Ovary (tissue), 10 donors: ENCODE measurements at places on chromosomes 1 and 21. TPM values are rescaled to one million over a fixed set of nuclear protein-coding genes. Genes with fewer than 3 reads are reported as not detected.

- no peak for DNase-seq
These were observed 19.9 kb downstream of the ZNF648 start for GRCh38 chr1:182041615-182042014.

- no peak for DNase-seq
These were observed 15.1 kb downstream of the PCP4 start for GRCh38 chr21:39882151-39882838.

DNA sequence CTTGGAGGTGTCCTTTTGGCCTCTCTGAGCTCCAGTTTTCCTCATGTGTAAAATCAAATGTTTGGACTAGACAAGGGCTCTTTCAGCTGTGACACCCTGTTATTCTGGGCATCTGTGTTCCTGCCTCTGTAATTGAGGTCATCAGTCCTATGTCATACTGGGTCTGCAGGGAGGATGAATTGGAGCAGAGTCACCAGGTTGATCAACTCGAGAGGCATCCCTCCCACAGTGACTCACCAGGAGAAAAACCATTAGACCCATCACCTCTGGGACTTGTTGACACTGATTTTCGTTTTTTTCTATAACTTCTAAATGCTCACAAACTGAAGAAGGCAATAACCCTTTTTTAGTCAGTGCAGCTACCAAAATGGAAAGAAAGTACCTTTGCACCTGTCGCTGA, 82.2 kb downstream of the ST6GALNAC5 start:
- no peak for DNase-seq

DNA sequence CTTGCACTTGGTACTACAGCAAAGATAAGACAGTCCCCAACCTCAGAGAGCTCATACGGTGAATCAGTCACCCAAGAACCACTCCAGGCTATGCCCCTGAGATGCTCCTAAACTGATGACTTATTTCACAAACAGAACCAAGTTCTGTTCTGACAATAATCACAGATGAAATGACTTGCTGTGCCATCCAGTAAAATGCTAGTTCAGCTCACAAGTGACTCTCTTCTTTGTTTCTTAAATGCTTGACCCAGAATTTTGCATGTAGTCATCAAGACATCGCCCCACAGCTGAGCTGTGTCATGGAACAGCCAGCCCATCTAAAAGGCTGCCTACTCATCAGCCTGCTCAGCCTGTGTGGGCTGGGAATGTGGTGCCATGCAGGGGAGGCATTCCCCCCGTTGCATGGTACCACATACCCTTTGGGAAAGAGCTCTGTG, 6.1 kb upstream of the SLC19A2 start:
- DNase-seq = no peak

DNA sequence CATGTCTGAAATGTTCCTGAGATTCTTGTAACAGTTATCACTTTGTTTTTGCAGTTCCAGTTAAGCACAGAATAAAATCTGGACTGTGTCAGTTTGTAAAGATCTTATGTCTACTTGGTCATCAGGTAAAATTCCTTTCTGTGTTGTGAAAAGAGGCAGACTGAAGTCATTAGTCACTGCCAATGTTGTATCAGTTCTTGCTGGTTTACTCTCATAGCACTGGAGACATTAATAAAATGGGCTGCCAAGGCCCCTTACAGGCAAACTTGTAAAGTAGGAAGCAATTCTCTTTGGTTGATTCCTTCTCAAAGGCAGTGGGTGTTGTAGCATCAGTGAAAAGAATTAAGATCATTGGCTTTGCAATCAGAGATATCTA, 61.4 kb upstream of the ST6GALNAC3 start:
- no peak for DNase-seq

The UTS2 gene
- 0.04 TPM for polyA plus RNA-seq

The CYP2J2 gene
- polyA plus RNA-seq = 0.18 TPM
